ENCODE measurements at places on chromosomes 11 and 22.

DNA sequence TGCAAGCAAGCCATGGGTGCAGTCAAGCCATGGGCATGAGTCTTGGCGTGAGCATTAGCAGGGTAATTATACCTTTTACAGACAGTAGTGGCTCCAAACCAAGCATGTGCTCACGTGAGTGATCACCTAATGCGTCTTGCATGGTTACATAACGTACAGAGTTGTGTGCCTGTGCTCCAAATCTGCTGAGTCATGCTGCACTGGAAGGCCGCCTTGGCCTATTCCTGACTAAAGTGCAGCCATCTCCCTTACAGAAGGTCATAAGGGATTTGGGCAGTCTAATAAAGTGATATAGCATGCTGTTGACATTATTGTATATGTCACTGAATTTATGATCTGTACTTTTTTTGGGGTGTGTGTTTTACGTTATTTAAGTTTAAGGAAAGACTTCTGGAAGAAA is 102.4 kb downstream of the ARHGAP42 start:
- DNase-seq: no peak

GRCh38 chr11:117966908-117967307 is 19.3 kb upstream of the IL10RA start:
- DNase-seq: no peak

- peak; percentile 81 for DNase-seq
Measured at GRCh38 chr11:124746621-124747243, 5.3 kb downstream of the VSIG2 start.

GRCh38 chr11:88454881-88455280 is 117.3 kb upstream of the CTSC start:
- DNase-seq: no peak

DNA sequence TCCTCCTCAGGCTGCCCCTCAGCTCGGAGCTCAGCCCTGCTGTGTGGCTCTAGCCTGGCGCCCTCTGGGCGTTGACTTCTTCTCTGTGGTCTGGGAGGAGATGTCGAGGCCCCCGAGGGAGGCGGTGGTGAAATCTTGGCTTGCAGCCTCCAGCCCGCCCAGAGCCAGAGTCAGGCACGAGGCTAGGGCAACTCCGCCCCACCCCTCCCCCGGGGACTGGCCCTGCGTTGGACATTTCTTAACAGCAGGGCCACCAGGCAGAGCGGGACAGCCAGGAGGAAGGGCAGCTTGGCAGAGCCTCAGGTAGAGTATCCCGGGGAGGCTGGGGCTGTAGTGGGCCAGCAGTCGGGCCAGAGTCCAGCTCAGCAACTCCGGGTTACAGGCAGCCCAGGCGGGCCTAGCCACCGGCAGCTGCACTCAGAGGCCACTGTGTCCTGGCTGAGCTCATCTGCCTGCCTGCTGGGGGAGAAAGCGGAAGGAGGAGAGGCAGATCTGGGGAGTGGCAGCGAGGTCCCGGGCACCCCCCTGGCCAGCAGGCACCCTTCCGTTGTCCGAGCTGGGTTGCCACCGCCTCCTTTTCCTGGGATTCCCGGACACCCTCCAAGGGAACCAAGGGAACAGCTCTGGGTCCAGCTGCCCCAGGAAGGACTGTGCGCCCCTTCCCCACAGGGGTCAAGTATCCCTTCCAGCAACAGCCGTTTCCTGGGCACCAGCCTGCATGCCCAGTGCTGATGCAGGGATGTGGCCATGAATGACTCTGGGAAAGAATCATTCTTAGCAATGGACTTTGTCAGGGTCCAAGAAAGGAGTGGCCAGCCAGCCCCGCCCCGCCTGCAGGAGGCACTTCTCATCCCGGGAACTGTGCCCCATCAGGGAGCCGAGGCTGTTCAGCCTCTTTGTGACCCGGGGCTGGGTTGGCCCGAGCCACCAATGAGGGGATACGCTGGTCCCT is at the start of gene ALDH3B1:
Gene ALDH3B1 (plus strand): TSS at position 238 of the 952 bp plus-strand sequence. CDS start 4,971 bp downstream, outside the sequence.
- DNase-seq: peak; percentile 44

DNA sequence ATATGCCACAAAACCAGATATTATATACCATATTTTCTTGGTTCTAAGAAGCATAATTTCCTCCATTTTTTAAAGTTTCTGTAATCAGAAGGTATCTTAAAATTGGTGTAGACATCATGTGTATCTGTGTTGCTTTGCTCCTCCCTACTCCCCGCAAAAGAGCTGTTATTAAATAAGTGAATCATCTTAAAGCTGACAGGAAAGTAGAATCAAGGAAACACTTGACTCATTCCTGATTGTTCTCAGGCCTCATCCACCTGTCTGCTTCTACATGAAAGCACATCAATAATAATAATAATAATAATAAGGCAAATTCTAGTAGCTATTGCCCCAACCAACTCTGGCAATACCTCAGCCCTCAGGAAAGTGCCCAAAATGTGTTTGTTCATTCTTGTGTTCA is 26.2 kb upstream of the GUCY1A2 start:
- no peak for DNase-seq

DNA sequence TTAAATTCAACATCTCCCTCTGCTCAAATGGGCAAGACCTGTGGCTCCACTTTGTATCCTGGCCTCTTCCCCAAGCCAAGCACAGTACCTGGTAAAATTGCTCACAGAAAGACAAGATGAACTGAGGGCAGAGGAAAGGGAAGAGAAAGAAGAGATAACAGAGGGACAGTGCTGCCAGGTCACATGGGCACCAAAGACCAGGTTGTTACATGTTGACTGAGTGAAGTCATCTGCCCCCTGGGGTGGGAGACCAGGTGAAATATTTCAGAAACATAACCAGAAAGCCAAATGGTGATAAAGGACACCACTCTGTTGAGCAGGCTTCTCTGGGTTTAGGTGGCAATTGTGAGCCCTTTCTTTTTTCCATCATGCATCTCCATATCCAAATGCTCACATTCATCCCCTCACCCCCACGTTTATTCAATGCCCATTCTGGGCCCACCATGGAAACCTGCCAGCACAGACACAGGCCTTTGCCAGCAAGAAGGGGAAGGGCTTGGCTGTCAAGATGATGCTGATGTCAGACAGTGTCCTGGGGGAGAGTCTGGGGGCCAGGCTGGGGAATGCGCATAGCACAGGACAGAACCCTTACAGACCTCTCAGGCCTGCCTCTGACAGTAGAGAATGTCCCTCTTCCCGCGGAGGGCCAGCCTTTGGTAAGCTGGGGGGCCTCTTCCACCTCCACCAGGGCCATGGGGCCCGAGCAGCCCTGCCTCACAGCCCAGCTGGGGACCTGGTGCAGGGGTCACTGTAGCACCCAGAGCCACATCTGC is 51.6 kb downstream of the DGCR2 start:
- DNase-seq: no peak

- no peak for DNase-seq
Measured at GRCh38 chr11:134346101-134346975, 14.6 kb downstream of the GLB1L2 start.

GRCh38 chr11:2248242-2248641 is 22.1 kb downstream of the ASCL2 start:
- no peak for DNase-seq

- no peak for DNase-seq
Measured at GRCh38 chr11:28735511-28735910, 627.3 kb downstream of the METTL15 start.

DNA sequence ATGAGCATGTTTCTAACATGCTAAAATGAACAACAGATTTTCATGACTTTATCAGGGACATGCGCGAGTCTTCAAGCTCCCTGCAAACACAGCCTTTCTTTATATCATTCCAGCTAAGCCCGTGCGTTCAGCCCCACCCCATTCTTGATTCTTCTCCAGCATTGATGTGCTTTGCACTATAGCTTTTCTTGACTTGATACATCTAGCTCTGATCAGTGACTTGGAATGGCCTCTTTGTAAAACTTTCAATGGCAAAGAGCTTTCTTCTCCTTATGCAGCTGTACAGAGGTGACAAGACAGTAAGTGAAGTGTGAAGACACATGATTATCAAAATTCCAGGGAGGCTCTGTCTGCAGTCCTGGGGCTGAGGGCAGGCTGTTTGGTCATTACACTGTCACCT is 561.0 kb downstream of the OPCML start:
- no peak for DNase-seq

DNA sequence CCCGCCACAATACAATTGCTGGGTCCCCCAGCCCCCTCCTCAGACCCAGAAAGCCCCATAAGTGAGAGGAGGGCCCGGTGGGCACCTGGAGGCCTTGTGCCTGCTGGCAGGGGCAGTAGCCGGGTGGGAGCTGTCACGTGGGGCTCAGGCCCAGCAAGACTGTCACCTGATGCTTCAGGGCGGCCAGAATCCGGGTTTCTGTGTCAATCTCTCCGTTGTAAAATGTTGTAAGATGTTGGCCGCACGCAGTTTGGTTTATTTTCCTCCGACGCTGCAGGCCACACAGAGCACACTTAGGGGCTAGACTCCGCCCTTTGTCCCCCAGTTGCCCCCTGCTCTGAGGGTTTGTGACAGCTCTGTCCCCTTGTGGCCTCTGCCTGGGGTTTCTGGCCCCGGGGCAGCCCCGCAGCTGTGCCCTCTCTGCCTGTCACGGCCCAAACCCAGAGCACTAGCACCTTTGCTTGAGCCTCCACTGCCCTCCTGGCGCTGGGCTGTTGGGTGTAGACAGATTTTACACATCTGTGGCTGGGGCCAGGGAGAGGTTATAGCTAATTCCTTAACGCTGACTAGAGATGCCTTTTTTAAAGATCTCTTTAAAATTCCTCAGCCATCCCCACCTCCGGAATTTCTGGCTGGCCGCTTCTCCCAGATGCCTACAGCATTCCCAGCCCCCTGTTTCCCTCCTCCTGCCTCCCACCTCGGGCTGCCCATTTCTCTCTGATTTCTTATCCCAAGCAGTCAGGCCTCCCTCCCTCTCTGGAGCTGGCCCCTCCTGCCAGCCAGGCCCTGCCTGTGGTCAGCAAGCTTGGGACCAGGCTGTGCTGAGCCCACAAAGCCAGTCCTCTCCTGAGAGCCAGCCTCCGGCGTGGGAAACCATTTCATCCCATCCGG is 3.2 kb upstream of the PRR5 start:
- no peak for DNase-seq

DNA sequence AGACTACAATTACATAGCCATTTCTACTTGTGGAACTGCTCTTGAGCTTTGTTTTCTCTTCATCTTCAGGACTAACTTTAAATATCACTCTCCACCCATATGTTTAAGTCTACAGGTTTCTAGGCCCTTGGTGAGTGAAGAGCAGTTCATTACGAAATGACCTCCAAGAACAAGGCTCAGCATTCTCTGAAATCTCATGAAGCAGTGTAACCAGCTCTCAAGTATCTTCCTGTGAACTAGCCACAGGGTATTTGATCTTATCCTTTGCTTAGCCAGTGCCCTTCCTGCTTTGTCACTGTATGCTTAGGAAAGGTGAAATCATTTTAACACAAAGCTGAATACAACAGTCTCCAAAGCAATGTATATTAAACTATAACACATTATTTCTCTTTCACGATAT is 20.4 kb upstream of the LYVE1 start:
- no peak for DNase-seq

GRCh38 chr11:14908214-14908880 is 16.3 kb upstream of the CYP2R1 start:
- DNase-seq: peak; percentile 41

GRCh38 chr22:49487950-49488349 is 339.7 kb downstream of the BRD1 start:
- no peak for DNase-seq

GRCh38 chr11:126607776-126608541 is 252.5 kb downstream of the ST3GAL4 start:
- DNase-seq: no peak

- DNase-seq: no peak
Measured at GRCh38 chr11:131334601-131335000, 35.8 kb upstream of the NTM start.

- DNase-seq: no peak
Measured at GRCh38 chr11:117874910-117875381, 1.5 kb downstream of the FXYD6 start.

GRCh38 chr11:133476570-133477250 is 55.6 kb downstream of the OPCML start:
- DNase-seq: no peak

- DNase-seq: no peak
Measured at GRCh38 chr11:121688860-121689614, 236.3 kb upstream of the SORL1-AS1 start.

DNA sequence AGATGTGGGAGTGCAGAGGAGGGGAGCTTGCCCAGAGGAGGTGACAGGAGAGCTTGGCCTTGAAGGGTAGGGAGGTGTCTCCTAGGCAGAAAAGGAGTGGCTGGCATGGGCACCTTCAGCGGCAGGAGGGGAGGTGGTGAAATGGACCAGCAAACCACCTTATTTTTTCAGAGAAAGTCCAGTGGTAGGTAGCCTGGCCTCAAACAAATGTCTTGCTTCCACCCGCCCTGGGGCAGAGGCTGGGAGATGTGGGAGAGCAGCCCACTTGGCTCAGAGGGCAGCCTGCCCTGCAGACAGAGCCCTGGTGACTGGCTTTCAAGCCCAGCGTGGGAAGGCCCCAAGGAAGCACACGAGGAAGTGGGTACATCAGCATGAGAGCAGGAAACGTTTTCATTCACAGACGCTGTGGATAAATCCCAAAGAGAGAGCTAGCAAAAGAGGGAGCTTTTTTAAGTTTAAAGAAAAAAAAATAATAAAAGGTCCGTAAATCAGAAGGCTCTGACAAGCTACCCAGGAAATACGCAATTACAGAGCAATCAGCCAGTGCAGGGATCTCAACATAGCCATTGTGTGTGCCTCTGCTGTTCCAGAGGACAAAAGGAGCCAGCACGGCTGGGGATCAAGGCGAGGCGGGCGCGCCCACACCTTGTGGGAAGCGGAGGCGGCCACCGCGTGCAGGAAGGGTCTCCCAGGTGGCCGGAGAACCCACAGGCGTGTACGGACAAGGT is 238.7 kb upstream of the PLET1 start:
- DNase-seq: no peak

DNA sequence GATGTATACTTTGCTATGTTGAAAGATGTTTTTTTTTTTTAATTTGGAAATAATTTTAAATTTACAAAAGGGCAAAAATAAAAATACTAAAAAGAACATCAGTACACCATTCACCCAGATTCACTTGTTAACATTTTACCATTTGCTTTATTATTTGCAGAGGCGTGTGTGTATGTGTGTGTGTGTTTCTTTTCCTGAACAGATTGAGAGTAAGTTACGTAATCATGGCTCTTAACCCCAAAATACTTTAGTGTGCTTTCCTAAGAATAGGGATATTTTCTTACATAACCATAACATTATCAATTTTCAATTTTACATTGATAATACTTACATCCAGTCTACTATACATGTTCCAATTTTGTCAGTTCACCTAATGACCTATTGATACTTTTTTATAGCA is 91.5 kb upstream of the HORMAD2 start:
- no peak for DNase-seq

DNA sequence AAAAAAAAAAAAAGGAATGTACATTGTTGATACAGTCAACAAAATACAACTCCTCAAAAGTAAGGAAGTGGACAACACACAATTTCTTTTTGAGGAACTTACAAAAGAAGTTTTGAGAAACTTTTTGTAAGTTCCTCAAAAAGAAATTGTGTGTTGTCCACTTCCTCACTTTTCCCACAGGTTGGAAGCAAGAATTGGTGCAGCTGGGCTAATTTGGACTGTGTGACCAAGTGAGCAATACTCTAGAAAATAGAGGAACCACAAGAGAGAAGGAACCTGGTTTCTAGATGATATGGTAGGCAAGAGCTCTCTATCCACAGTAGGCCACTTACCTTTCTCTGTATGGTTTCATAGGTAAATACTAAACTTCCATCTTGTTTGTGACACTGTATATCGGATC is 1053.8 kb downstream of the LRRC4C start:
- DNase-seq: no peak

- DNase-seq: no peak
Measured at GRCh38 chr11:117083011-117083935, 15.0 kb downstream of the SIK3 start.

- DNase-seq: no peak
Measured at GRCh38 chr11:62654297-62654696, 1.2 kb upstream of the INTS5 start.

All from HEK293T (cell line).